ENCODE measurements at places on chromosomes 5 and 9.

DNA sequence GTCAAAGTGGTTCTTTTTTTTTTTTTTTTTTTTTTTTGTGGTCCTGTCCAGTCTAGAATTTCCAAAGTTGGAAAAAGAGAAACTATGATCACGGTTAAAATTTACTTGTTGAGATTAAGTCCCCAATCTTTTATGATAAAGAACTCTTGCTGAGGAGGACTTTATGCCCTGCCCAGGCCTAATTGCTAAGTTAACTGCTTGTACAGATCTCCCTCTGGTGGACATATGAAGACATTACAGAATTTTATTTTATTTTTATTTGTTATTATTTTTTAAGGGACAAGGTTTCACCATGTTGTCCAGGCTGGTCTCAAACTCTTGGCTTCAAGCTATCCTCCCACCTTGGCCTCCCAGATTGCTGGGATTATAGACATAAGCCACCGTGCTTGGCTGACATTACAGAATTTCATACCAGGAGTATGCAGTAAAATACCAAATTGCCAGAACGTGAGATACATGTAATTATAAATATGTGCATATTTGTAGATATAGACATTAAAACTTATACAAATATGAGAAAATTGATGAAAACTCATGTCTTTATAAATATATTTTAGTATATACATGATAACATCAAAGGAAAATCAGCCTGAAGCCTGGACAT is 91.2 kb downstream of the RFK start:
- DNase-seq = no peak

GRCh38 chr9:93895535-93895934 is 59.6 kb downstream of the BARX1 start:
- no peak for DNase-seq

GRCh38 chr5:181173420-181174342 is 26.3 kb downstream of the OR2V2 start:
- no peak for DNase-seq

GRCh38 chr5:19903611-19904010 is 84.4 kb downstream of the CDH18 start:
- DNase-seq = no peak

DNA sequence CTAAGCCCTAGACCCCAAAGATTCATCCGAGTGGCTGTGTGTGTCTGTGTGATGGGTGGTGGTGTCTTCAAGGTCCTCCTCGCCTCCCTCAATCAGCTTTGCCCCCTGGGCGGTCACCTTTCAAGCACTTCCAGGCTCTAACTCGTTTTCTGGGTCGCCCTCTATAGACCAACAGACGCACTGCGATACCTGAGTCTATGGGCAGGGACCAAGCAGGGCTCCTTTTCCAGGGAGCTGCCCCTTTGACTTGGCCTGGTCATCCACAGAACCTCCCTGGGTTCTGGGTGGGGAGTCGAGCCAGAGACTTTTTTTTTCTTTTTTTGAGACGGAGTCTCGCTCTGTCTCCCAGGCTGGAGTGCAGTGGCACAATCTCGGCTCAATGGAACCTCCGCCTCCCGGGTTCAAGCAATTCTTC is 1.1 kb downstream of the SLC27A4 start:
- DNase-seq = peak; percentile 35

Data from activated CD4-positive, CD25-positive, alpha-beta regulatory T cell (primary cell).